Ovary (tissue), 10 donors: ENCODE measurements at places on chromosomes 6 and 20.

GRCh38 chr6:142744836-142745235, 200.1 kb downstream of the HIVEP2 start:
- DNase-seq, result no peak

GRCh38 chr6:31971279-31971992, 502 bp downstream of the DXO start:
- DNase-seq, result no peak

- no peak for DNase-seq
Measured at GRCh38 chr20:62303340-62304226, 786 bp downstream of the ADRM1 start.

DNA sequence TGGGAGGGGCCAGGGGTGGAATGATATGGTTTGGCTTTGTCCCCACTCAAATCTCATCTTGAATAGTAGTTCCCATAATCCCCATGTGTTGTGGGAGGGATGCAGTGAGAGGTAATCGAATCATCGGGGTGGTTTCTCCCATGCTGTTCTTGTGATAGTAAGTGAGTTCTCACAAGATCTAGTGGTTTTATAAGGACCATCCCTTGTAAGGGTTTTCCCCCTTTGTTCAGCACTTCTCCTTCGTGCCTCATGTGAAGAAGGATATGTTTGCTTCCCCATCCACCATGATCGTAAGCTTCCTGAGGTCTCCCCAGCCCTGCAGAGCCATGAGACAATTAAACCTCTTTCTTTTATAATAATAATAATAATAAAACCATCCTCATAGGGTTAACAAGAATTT, 88.8 kb upstream of the PRND start:
- DNase-seq, result no peak

DNA sequence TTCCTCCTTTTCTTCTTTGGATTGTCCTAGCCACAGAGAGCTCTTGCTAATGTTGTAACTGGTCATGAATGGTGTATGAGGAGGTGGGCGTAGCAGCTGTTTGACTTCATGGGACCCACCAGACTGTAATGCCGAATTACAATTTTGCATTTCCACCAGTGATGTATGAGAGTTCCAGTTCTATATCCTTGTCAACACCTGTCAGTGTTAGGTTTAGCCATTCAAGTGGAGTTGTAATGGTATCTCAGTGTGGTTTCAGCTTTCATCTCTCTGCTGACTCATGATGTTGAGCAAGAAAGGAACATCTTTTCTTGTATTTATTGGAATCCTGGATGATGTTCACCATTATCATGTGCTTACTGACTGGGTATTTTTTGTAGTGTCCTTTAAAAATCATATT, 5.1 kb downstream of the IGF2R start:
- DNase-seq, result no peak

DNA sequence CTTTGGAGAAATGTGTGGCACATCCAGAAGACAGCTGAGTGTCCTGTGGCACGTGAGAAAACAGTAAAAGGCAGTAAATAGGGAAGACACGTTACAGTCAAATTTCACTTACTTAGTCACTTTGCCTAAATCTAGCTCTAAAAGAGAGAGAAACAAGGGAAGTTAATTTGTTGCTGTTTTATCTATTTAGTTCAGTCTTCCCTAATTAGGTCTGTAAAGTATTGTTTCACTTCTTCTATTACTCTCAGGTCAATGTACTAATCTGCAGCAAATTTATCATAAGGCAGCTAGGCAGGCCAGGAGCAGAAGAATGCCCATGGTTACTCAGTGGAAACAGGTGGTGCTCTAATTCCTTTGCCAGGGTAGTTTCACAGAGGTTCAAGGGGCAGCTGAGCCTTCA, 124.3 kb upstream of the CNR1 start:
- DNase-seq, result no peak

DNA sequence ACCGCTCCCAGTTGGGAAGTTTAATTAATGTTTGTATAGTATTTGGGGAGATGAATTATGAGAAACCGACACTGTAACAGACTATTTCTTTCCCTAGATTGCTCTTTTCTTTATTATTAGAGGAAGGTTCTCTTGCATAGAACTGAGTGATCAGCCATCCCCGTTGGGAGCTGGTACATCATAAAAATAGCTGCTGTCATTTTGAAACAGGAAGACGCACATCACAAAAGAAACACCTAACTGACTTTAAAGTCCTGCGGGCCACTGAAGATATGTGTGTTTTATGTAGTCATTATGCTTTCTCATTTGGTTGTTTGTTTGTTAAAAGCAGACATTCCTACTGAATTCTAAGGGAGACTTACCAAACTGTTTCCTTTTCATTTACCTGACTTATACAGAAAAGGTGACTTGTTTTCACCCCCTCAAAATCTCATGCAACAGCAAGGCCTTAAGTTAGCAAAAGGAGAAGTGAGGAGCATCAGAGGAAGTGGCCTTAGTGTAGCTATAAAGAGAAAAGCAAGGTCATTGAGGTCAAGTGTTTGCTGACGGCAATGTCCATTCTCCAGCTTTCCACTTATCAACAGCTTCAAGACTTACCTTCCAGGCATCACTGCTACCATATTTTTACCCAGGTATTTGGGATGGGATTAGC, 91.0 kb downstream of the PKHD1 start:
- DNase-seq, result no peak

DNA sequence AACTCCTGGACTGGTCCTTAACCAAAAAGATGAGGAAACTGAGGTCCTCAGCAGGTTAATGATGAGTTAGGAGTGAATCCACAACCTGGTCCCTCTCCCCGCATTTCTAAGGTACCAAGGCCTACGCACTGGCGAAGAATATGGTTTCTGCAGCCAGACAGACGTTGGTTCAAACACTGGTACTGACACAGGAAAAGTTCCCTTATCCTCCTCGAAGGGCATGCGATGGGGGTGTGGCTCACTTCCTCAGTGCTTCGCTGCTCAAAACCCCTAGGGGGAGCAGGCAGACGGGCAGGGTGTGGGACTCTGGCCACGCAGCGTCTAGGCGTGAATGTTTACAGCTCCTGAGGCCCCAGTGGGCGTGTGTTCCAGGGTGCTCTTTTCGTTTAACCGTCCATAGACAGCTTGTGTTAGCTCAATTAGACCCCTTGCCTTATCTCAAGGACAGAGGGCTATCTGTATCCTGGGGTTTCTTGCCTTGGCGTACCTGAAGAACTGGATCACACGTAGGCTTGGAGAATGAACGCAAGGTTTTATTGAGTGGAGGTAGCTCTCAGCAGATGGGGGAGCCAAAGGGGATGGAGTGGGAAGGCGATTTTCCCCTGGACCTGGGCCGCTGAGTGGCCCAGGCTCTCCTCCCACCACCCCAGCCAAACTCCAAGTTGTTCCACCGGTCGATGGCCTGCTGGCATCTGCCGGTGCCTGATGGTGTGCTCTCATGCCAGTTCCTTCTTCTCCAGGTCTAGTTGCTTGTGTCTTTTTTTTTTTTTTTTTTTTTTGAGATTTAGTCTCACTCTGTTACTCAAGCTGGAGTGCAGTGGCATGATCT, 31.8 kb upstream of the PTPN1 start:
- DNase-seq, result peak; percentile 50

- peak; percentile 88 for DNase-seq
Measured at GRCh38 chr20:50724851-50725723, 6.3 kb upstream of the PARD6B start.

- no peak for DNase-seq
Measured at GRCh38 chr6:118892355-118892991, 1.5 kb upstream of the ASF1A start.

GRCh38 chr6:167569041-167569805, 244.3 kb downstream of the TTLL2 start:
- DNase-seq, result no peak

DNA sequence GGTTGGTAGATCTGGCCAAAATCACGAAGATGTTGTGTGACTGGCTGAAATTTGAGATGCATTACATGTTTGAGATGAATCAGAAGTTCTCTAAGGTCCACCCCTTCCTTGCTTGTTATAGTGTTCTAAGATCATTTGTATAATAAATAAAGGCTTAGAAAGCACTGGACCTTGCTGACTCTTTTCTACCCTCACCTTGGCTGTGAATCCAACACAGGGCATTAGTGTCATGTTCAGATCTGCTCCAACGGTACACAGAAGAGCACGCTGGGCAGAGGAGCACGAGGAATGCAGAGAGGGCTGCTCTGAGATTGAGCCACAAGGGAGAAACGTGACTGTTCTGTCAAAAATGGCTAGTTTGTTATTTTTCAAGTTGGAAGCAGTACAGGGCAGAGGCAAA, 169.5 kb upstream of the HDAC2 start:
- no peak for DNase-seq

GRCh38 chr6:75526502-75527127, 33.0 kb upstream of the FILIP1 start:
- DNase-seq, result peak; percentile 19

DNA sequence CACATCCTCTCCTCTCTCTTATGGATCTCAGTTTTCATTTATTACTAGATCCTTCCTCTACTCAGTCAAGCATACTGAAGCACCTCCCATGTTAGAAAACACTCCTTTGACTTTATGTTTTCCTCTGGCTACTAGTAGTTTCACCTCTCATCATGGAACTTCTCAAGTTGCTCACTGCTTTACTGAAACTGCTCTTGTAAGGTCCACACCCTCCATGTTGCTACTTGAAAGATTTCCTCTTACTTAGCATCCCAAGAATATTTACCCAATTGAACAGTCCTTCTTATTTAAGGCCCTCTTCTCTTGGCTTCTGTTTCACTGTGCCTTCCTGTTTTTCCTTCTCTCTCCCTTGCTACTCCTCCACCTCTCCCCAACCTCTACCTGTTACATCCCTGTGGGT, 230.3 kb downstream of the TBC1D7 start:
- DNase-seq, result no peak

DNA sequence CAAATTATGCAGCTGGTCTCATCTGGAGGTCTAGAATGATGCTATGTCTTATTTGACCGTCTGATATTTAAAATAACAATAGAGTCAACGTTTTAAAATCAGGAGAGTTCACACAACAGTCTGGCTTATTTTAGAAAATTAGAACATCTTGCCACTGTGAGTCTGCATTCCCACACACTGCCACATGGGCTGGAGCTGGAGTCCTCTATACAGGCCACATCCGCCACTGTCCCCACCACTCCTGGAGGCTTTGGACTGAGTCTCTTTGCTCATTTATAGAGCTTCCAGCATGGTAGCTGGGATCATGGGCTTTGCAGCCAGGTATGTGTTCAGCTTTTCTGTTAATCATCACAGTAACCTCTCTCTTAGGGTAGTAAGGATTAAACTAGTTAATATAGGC, 68.8 kb upstream of the ZNFX1 start:
- DNase-seq, result no peak

DNA sequence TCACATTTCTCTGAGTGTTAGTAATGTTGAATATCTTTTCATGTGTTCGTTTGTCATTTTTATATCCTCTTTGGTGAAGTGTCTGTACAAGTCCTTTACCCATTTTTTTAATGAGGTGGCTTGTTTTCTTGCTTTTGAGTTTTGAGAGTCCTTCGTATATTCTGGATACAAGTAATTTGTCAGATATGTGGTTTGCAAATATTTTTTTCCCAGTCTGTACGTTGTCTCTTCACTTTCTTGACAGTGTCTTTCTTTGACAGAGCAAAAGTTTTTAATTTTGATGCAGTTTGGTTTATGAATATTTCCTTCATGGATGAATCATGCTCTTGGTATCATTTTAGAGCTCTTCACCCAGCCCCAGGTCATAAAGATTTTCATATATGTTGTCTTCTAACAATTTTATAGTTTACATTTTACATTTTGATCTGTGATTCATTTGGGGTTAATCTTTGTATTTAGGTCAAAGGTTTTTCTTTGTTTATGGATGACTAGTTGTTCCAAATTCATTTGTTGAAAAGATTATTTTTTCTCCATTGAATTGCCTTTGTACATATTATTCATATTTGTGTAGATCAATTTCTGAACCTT, 152.5 kb downstream of the MRPL14 start:
- no peak for DNase-seq

GRCh38 chr20:41135187-41135887, 2.0 kb upstream of the PLCG1 start:
- DNase-seq, result no peak

GRCh38 chr20:51188941-51189340, 166.0 kb upstream of the KCNG1 start:
- no peak for DNase-seq

- DNase-seq, result no peak
Measured at GRCh38 chr6:157798851-157799250, 24.2 kb upstream of the SNX9 start.

- no peak for DNase-seq
Measured at GRCh38 chr20:57980506-57980905, 247.9 kb downstream of the ANKRD60 start.

GRCh38 chr6:131754088-131754487, 43.3 kb upstream of the CTAGE9 start:
- no peak for DNase-seq

- DNase-seq, result peak; percentile 76
Measured at GRCh38 chr6:152094992-152095592, 287.6 kb downstream of the ESR1 start.

DNA sequence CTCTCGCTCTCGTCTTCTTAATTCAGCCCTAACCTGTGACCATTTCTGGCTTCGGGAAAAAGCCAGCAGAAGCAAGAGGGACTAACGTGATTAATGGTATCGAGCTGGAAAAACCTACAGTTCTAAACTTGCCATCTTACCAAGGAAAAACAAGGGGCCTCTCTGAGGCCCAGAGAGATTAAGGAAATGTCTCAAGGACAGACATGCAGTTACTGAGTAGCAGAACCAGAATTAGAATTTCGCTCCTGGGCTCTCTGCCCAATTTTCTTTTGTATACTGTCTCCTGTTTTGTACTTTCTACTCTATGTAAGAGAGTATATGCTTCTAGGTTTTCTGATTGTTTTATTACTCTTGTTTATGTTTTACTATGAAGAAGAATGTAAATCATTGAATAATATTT, 67.8 kb upstream of the LTV1 start:
- no peak for DNase-seq

DNA sequence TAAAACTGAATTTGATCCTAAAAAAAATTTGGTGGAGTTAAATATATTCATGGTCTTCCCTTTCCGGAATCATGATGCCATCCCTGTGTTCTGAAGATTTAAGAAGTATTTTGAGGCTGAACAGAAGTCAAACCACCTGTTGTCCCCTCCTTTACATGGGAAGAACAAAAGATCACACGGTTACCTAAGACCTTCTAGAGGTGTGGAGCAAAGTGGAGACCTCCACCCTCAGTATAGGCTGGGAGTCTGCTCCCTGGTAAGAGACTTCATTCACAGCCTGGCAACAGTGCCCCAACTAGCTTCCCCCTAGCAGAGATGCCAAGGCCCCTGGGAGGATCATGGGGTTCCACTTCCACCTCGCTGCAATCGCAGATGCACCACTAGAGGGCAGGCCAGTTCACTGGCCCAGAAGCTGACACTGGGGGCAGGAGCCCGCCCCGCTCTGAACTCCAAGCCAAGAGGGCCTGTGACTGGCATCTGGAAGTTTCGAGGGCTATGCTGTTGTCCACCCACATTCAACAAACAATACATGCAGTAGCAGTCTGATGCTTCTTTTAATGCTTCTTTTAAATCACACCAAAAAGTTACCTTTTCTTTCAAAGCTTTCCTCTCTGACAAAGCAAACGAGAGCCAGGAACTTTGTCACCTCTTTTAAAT, 19.5 kb upstream of the UBE2J1 start:
- DNase-seq, result peak; percentile 56

- no peak for DNase-seq
Measured at GRCh38 chr6:117568831-117569410, 33.4 kb downstream of the GOPC start.
